Endodermal cell (in vitro differentiated cells): ENCODE measurements at places on chromosomes 16 and 17. TPM values are rescaled to one million over a fixed set of nuclear protein-coding genes. Genes with fewer than 3 reads are reported as not detected.

DNA sequence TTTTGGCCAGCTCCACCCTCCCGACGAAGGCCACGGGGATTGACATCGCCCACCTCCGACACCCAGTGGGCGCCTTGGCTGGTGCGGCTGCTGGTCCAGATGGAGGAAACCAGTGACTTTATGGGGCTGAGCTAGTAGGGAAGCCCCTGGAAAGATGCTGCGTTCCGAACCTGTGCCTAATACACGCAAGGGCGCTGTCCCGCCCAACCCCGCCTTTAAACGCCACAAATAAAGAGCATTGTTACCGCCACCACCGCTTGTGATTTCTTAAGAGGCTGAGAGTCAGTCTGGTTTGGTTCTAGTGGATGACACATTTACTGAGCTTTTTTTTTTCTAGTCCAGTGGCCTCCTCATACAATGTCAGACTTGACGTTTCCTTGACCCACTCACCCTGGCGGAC lies 107.9 kb downstream of the AATF start:
- peak; percentile 40 for DNase-seq

- DNase-seq = no peak
Measured at GRCh38 chr16:57027067-57027466, 37.7 kb downstream of the NLRC5 start.

DNA sequence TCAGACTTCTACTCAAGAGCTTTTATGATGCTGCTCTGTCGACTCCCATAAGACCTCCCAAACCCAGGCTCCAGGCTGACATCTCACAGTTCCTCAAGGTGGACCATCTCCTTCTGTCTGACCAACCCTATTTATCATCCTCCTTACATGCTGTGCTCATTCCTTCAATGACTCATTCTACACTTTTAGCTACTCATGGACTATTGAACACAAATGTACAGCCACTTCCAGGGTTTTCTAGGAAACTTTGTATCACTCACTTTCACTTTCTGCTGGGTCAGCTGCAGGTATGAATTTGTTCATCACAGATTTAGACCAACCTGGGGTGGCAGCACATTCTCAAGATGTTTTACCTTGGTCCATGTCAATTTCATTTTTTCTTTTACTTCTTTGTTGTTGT lies 162.4 kb upstream of the FAM20A start:
- no peak for DNase-seq

DNA sequence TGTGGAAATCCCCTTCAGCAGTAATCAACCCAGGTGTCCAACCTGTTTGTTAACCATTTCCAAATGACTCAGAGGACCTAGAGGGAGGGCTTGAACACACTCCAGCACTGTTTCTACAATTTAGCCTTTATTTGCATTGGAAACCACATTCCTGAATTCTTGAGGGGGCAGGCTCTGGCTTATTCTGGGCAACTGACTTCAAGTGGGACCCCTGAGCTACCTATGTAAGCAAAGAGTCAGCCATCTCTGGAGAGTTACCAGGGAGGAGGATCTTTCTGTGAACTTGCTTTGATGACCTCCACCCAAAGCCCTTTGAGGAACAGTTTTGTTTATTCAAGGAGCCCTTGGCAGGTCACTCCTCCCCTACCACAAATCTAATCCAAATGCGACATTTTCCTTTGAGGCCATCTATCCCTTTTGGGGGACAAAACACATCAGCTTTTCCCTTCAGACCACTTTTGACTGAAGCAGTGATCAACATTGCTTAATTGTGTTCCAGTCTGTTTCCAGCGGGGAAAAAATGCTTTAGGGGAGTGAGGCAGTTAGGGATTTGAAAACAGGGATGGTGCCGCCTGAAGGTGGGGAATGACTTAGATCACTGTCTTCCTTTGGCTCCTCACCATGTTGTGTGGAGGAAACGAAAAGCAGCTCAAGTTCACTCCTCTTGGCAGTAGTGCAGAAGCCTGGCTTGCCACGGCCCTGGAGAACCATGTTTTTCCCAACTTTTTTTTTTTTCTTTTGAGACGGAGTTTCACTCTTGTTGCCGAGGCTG lies 46.2 kb downstream of the TUBD1 start:
- DNase-seq = peak; percentile 69

GRCh38 chr17:7081341-7082062 lies 1.5 kb upstream of the CLEC10A start:
- DNase-seq = no peak

- peak; percentile 38 for DNase-seq
Measured at GRCh38 chr17:74528491-74529199, 2.6 kb downstream of the CD300LB start.

Gene KIF1C
- total RNA-seq = 107 and 108 TPM in 2 replicates

DNA sequence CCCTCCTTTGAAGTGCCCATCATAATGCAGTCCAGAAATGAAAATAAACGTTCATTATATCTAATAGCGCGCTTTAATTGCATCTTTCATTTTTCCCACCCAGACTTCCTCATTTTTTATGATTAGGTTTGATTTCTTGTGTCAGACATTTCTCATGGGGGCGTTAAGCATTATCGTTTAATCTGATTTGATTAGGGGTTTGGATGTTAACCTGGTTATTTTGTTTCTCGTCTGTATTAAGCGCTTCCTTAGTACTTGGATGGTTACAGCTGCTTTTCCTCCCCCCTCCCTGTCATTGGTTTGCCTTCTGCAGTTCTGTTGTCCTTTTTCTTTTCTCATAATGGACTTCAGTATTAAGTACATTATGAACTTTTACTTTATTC lies 540 bp downstream of the MFSD11 start:
- DNase-seq = no peak

DNA sequence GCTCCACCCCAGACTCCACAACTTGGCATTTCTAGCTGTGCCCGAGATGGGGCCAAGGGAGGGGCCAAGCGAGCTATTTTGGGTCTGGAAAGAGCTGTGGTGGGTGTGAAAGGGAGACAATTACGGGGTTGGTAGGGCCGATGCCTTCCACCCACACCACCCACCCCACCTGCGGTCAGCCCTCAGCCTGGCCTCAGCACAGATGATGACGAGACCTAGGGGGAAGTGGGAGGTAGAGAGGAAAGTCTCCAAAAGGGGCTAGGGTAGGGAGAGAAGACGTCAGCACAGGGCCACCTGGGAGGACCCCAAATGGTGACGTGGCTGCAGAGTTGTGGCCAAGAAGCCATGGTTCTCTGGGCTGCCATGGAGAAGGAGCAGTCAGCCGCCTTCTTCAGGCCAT lies 83.1 kb downstream of the SDK2 start:
- DNase-seq = no peak

Gene ABCA8
- total RNA-seq = not detected in 2 replicates

DNA sequence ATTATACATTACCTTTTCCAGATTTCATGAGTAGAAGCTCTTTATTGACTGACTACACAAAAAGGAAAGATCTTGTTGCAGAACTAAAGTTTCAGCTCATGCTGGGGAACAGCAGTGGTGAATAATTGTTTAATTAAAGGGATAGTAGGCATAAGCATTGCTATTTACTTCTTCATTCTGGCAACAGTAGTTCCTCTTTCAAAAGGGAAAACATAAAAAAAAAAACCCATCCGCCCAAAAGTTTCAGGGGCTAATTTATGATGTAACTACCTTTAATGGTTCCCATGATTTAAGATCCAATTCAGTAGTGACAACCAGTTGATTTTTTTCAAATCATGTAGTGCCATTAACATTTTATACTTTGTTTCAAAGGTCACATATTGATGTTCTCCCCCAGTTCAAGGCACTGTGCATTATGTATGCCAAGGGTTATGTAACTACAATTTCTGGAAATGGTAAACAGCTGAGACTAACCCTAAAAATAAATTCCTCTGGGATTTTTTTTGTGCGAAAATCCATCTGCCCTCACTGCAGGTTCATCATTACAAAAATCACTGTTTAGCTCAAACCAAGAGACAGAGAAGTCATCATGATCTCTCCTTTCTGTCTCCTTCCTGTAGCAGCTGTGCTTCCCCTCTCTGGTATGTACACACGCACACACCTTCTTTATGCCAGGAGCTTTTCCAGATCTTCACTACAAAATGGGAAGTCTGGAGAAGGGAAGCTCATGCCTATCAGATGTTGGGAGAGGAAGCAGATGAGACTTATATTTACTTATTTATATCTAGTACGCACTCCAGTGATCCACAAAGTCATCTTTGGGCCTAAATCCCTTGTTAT lies 2.2 kb upstream of the PHLPP2 start:
- DNase-seq = no peak

GRCh38 chr16:57283214-57283958 lies 1.1 kb downstream of the PLLP start:
- no peak for DNase-seq

- DNase-seq = peak; percentile 98
Measured at GRCh38 chr17:63774141-63774968, at the start of gene DDX42. TSS of gene DDX42 (plus strand) at chr17:63774170. CDS start at chr17:63787050, 12,880 bp downstream.

GRCh38 chr16:24075931-24076716 lies 180.0 kb upstream of the CACNG3 start:
- peak; percentile 85 for DNase-seq

Gene ITGAD
- not detected in 2 replicates for total RNA-seq

DNA sequence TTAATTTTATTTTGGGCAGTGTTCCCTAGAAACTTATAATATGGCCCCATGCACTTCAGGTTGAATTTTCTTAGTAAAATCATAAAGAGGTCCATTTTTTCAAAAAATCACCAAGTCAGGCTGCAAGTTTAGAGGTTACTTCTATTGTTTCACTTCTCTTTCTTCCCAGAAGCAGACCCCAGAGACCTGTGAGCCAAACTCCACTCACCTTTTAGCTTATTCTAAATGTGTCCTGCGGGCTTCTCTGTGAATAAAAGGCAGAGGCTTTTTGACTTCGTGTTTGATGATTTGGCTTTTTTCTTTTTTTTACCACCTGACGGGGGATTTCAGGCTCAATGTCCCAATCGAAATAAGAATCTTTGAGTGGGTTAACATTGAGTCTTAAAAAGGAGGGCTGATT lies 7.4 kb downstream of the PRKCB start:
- DNase-seq = no peak

DNA sequence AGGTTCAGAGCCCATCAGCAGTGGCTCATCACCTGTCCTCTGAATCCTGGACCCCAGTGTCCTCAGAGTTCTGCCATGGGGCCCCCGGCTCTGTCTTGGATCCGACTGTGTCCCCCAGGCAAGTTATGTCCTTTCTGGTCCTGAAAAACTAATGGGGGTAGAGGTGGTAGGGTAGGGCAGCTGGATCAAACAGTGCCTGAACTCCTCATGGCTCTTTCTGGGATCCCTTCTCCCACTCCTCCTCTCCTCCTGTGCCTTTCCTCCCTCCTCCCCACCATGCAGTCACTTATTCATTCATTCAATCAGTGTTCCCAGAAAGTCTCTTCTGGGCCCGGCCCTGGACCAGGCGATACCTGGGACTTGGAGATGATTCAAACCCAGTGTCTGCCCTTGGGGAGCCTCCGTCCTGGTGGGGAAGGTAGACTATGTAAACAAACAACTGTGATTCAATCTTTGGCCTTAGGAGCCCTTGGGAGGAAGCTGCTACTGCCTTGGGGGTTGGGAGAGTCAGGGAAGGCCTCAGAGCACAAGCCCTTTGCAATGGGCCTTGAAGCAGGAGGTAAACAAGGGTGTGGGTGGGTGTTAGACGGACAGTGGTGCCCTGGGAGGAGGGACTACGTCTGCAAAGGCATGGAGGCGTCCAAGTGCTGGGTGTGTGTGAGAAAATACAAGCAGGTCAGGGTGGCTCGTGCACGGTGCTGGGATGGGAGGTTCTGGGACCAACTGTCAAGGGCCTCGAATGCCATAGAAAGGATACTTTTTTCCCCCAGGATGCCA lies 6.4 kb upstream of the FAM83G start:
- no peak for DNase-seq
